ENCODE measurements at places on chromosomes 1 and 21. TPM values are rescaled to one million over a fixed set of nuclear protein-coding genes. Genes with fewer than 3 reads are reported as not detected.

DNA sequence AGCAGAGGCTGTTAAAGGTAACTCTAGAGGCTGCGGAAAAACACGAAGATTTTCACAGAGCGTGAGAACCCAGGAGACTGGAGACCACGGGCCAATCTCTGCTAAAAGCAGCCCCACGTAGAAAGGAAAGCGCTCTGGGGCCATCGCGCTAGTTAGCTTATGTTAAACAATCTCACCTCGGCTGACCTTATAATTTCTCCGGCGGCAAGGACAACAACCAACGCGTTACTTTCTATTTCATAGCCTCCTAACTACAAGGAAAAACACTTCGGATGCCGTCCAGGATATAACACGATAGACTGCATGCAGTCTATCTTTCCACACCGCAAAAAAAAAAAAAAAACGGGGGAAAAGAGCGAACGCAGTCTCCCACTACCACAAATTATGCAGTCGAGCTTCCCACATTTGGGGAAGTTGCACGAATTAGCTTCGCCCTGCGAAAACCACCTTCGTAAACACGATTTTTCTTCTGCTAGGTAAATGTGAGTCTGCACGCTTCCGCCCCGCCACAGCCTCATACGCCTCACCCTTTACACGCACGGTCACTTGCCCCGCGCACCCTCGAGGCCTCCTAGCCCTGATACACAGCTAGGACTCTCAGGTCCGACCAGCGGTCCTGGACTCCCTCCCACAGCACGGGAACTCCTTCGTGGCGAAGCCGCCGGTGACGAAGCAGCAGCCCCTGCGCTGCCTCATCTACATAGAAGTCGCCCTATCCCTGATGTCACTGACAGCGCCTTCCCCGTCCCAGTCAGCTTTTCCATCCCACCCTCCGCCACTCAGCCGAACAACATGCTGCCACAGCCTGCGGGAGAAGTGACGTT, 87.8 kb downstream of the PRKAB2 start:
- no peak overlapping the region for H3K4me3 ChIP-seq
- H3K27me3 ChIP-seq, result peaks cover 8% of the 10 kb centered on the region
- no peaks in the 10 kb centered on the region for H3K4me1 ChIP-seq
- no peak overlapping the region for H3K27ac ChIP-seq
- H3K36me3 ChIP-seq, result no peaks in the 10 kb centered on the region

GRCh38 chr21:28308516-28308915, 684.2 kb downstream of the LTN1 start:
- no peak overlapping the region for H3K27ac ChIP-seq
- DNase-seq, result no peak
- H3K27me3 ChIP-seq, result no peaks in the 10 kb centered on the region
- H3K36me3 ChIP-seq, result no peaks in the 10 kb centered on the region
- H3K4me3 ChIP-seq, result no peak overlapping the region

NFASC gene
- total RNA-seq, result 0.57 TPM

ZNF644 gene
- 55.9 TPM for total RNA-seq

PTGS2 gene
- 0.91 TPM for total RNA-seq

All from HCT116 (cell line).